Panc1 (cell line): ENCODE measurements at places on chromosomes 13 and 19.

GRCh38 chr13:84843368-84843767 is 955.9 kb downstream of the SLITRK6 start:
- no peaks in the 10 kb centered on the region for H3K4me1 ChIP-seq
- no peaks in the 10 kb centered on the region for H3K36me3 ChIP-seq
- H3K4me3 ChIP-seq: no peak overlapping the region
- no peak for DNase-seq

DNA sequence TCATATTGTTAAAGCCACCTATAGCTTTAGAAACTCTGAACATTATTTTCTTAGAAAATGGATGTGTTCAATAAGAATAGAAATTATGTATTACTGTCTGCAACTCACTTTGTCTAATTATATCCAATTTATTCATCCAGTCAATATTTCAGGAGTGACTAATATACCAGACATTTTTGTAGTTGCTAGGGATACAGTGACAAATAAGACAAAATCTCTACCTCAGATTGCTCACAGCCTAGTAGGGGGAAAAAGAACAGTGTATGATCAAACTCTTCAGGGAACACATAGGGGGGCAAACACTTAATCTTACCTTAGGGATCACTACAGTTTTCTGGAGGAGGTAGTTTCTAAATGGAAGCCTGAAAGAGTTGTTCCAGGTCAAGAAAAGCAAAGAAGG is 8.6 kb downstream of the BRCA2 start:
- no peak overlapping the region for H3K27ac ChIP-seq
- no peak for DNase-seq
- no peak overlapping the region for H3K4me3 ChIP-seq
- H3K27me3 ChIP-seq: no peaks in the 10 kb centered on the region
- no peaks in the 10 kb centered on the region for H3K4me1 ChIP-seq
- peaks cover 3% of the 10 kb centered on the region; the same call in 1 of the 2 replicates for H3K36me3 ChIP-seq

GRCh38 chr13:48489666-48490065 is 43.2 kb downstream of the RCBTB2 start:
- no peaks in the 10 kb centered on the region for H3K27me3 ChIP-seq
- no peak overlapping the region for H3K4me3 ChIP-seq
- no peaks in the 10 kb centered on the region for H3K4me1 ChIP-seq
- H3K27ac ChIP-seq: no peak overlapping the region
- no peak for DNase-seq
- no peaks in the 10 kb centered on the region for H3K36me3 ChIP-seq

DNA sequence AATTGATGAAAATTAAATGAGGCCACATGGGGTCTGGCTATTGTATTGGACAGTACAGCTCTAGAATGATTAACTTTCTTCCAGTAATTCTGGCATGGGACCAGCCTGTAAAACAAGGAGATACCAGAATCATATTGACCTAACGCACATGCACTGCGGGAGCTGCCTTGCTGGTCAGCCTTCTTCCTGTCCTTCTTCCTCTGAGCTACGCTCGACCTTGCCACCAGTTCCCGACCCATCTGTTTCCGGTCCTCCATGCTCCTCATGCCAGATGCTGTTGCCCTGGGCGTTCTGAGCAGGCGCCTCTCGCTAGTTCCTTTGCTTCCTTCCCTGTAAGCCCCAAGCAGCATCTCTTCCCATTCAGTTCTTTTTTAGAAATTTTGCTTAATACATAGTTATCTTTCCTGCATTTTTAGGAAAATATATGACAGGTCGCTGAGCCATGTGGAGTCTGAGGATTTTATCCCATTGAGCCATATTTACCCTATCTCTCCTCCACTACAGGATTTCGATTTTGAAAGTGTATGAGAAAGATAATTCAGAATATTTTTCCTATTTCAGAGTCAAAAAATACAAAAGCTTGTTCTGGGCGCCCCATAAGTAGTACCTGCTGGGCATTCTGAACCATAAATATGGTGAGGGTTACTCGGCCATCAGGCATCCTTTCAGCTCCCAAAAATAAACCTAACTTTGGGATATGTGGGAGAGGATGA is 38.6 kb downstream of the TNFRSF19 start:
- H3K4me3 ChIP-seq: no peak overlapping the region
- H3K27me3 ChIP-seq: no peaks in the 10 kb centered on the region; the same call in none of the 2 replicates
- no peaks in the 10 kb centered on the region for H3K36me3 ChIP-seq
- H3K27ac ChIP-seq: no peak overlapping the region
- H3K4me1 ChIP-seq: no peaks in the 10 kb centered on the region

DNA sequence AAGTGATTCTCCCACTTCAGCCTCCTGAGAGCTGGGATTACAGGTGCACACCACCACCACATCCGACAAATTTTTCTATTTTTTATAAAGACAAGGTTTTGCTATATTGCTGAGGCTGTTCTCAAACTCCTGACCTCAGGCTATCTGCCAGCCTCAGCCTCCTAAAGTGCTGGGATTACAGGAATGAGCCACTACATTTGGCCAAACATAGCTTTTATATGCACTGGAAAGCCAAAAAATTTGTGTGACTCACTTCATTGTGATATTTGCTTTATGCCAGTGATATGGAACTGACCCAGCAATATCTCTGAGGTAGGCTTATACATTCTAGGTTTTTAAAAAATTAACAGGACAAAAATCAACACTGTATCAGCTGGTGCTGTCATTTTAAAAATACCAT is 26.8 kb upstream of the ACOD1 start:
- no peak overlapping the region for H3K27ac ChIP-seq
- no peaks in the 10 kb centered on the region for H3K36me3 ChIP-seq
- DNase-seq: no peak

GRCh38 chr19:55457683-55458457 is 3.6 kb downstream of the ISOC2 start:
- H3K27me3 ChIP-seq: no peaks in the 10 kb centered on the region
- H3K27ac ChIP-seq: no peak overlapping the region
- H3K36me3 ChIP-seq: 0 out of 2 replicates have a peak, but pooled peaks cover 3% of the 10 kb centered on the region
- no peak for DNase-seq

- no peak overlapping the region for H3K4me3 ChIP-seq
- no peaks in the 10 kb centered on the region for H3K36me3 ChIP-seq
- H3K27ac ChIP-seq: no peak overlapping the region
- no peaks in the 10 kb centered on the region for H3K4me1 ChIP-seq
- no peak for DNase-seq
- no peaks in the 10 kb centered on the region for H3K27me3 ChIP-seq
These were observed 142.2 kb downstream of the TBC1D4 start for GRCh38 chr13:75339635-75340374.

DNA sequence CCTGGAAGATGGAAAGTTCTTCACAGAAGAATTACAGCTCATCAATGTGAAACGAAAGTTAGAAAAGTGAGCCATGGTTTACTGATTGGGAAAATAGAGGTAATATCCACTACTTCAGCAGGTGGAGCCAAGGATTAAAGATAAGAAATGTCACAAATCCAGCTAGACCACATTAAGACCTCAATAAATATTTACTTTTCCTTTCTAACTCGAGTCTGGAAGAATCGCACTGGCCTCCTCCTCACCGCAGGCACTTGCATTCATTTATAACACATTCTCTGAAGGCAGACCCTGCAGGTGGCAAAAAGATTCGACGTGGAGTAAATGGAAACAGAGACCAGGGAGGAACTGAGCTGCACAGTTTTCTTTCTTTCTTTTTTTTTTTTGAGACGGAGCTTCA is 7.4 kb downstream of the SLC35E1 start:
- no peaks in the 10 kb centered on the region for H3K27me3 ChIP-seq
- peaks cover 4% of the 10 kb centered on the region; the same call in 1 of the 2 replicates for H3K36me3 ChIP-seq
- H3K4me3 ChIP-seq: no peak overlapping the region
- no peak for DNase-seq

DNA sequence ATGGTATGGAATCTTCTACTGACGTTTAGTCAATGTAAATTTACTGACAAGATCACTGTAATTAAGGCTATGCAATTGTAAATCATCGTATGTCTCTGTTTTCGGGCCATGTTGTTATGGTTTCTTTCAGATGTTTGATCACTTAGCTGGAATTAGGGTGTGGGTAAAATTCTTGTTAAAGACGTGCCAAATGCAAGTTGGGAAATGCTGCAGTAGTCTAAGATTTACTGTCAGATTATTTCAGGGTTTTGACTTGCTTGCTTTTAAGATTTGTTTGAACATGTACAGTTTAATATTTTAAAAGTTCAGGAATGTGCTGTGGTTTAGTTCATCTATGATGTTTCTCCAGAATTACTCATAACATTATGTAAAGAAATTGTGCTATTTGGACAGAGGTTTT is 10.8 kb downstream of the NDFIP2 start:
- no peaks in the 10 kb centered on the region for H3K36me3 ChIP-seq
- H3K4me1 ChIP-seq: no peaks in the 10 kb centered on the region
- H3K27ac ChIP-seq: no peak overlapping the region
- no peak for DNase-seq
- no peak overlapping the region for H3K4me3 ChIP-seq

DNA sequence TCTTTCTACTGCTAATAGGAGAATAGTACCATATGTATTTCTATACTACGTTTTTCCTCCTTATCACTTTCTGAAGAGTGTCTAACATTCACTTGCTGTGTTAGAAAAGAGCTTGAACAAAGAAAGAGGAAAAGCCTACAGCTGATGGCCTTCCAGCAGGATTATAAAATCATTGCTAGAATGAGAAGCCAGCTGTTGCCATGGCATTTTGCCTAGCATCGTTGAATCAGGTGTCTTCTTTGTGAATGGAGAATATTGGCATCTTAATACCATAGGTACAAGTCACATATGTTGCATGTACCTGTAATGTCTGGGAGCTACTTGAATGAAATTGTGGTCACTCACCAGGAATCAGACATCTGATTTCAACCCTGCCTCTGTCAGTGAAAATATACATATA is 1174.9 kb downstream of the PCDH17 start:
- H3K27me3 ChIP-seq: no peaks in the 10 kb centered on the region
- H3K36me3 ChIP-seq: no peaks in the 10 kb centered on the region
- DNase-seq: no peak
- no peaks in the 10 kb centered on the region for H3K4me1 ChIP-seq
- H3K27ac ChIP-seq: no peak overlapping the region
- H3K4me3 ChIP-seq: no peak overlapping the region

DNA sequence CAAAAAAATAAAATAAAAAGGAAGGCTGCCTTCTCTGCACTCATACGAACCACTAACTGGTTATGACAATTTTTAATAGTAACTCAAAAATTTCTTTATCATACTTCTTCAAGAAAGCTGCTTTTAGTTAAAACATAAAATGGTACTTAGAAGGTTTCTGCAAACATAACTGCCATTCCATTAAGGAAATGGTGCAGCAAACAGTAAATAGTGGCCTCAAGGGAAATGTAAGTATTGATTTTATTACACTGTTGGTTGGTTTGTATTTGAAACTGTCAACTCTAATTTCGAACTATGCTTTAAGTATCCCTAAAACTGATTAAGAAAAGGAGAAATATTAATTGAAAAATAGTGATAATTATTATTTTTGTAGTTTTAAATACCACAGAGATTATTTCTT is 278.0 kb downstream of the DACH1 start:
- no peaks in the 10 kb centered on the region for H3K4me1 ChIP-seq
- no peak overlapping the region for H3K4me3 ChIP-seq
- no peak overlapping the region for H3K27ac ChIP-seq
- H3K27me3 ChIP-seq: no peaks in the 10 kb centered on the region
- H3K36me3 ChIP-seq: no peaks in the 10 kb centered on the region

DNA sequence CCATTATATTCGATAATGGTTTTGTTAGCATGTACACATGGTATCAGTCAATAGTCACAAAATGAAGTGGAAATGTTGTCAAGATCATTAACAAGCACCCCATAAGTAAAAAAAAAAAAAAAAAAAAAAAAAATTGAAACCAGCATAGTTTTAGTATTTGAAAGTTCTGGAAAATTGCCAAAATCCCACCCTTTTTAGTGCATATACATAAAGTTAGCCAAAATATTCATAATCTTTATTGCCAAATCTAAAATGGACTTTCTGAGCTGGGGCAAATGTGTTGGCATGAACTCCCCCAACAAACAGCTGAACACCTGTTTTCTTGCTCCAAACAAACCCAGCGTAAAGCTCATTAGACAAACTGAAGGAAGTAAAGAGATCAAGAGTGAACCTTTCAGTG is 73.9 kb downstream of the MZT1 start:
- DNase-seq: no peak
- H3K36me3 ChIP-seq: no peaks in the 10 kb centered on the region
- H3K27ac ChIP-seq: no peak overlapping the region
- no peak overlapping the region for H3K4me3 ChIP-seq
- no peaks in the 10 kb centered on the region for H3K27me3 ChIP-seq

DNA sequence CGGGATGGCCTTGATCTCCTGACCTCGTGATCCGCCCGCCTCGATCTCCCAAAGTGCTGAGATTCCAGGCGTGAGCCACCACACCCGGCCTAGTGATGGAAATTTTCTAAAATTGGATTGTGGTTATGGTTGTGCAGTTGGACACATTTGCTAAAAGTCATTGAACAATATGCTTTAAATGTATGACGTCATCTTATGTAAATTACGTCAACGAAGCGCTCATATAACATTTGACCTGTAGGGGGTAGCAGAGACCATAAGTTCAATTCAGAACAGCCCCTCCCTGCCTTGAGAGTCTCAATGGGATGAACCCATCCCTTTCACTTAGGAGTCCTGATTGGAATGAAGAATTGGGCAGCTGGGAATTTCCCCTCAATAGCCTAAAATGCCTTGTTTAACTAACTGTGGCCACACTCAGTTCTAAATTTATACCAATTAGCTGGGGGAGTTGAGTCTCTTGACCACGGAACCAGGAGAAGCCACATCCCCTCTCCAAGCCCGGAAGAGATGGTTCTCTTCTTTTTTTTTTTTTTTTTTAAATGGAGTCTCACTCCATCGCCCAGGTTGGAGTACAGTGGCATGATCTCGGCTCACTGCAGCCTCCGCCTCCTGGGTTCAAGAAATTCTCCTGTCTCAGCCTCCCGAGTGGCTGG is 15.2 kb upstream of the TLE6 start:
- no peak for DNase-seq
- H3K27me3 ChIP-seq: no peaks in the 10 kb centered on the region
- no peaks in the 10 kb centered on the region for H3K36me3 ChIP-seq
- H3K4me1 ChIP-seq: no peaks in the 10 kb centered on the region
- H3K27ac ChIP-seq: no peak overlapping the region
